ENCODE measurements at places on chromosomes 4 and X. TPM values are rescaled to one million over a fixed set of nuclear protein-coding genes. Genes with fewer than 3 reads are reported as not detected.

The IRF2 gene
- 9.1 TPM for total RNA-seq

The PGRMC1 gene
- total RNA-seq, result 144 TPM

The STS gene
- 2.2 TPM for total RNA-seq

The CCSER1 gene
- total RNA-seq, result not detected

The CENPVL2 gene
- total RNA-seq, result not detected
